Small intestine (tissue), 16 donors: ENCODE measurements at places on chromosomes 7 and 10.
A peak's percentile ranks its signal among the peaks of the same experiment; 100 is the strongest.

DNA sequence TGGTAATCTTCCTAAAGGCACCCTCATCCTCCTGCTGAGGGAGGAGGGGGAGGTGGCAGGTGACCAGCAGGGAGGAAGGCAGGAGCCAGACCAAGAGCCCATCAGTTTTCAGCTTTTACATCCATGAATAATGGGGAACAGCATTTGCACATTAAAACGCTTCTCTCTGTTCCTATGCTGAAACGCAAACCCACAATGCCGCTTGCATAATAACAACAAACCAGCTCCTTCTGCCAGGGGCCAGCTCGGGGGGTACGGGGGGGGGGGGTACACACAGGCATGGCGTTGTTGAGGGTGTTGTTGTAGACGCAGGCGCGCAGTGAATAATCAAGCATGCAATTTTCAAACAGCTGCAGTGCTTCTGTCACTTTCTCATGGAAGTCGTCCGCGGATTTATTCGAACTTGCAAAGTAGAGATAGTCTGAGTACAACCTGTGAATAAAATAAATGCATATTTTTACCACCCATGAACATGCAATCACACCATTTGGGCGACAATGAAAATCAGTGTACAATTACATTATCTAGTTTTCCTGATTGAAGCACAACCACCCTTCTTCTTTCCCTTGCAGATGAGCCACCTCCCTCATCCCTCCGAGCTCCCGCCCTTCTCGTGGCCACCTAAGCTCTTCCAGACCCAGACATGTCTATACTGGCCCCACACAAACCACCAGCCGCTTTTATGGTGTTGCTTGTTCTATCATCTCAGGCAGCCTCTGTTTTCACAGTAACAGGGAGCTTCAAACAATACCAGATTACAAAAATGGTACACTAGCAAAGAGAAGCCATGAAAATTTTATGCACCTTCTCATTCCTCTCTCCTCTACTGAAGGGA is 72.2 kb downstream of the CHST15 start:
- no peak overlapping the region for H3K27ac ChIP-seq
- DNase-seq = no peak
- no peaks in the 10 kb centered on the region for H3K4me1 ChIP-seq
- H3K4me3 ChIP-seq = no peak overlapping the region

DNA sequence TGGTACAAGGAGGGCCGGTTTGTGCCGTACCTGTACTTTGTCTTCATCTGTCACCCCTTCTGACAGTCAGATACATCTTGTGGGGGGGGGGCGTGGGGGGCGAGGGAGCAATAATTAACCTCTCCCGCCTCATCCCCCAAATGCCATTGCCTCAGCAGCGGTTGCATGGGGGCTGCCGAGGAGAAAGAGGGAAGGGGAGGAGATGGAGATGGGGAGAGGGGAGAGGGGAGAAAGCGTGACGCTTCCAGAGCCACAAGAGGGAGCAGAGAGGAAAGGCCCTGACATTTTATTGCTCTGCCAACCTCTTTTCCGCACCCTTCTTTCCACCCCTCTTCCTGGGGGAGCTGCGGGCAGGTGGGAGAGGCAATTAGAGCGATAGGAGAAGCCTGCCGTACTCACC is 11.8 kb downstream of the KAZALD1 start:
- no peak for DNase-seq
- no peak overlapping the region for H3K4me3 ChIP-seq
- no peak overlapping the region for H3K27ac ChIP-seq

- no peaks in the 10 kb centered on the region for H3K27me3 ChIP-seq
- DNase-seq = peak; percentile 23
- no peak overlapping the region for H3K27ac ChIP-seq
- H3K36me3 ChIP-seq = no peaks in the 10 kb centered on the region
- H3K4me3 ChIP-seq = peak overlapping the region; percentile 61
- no peaks in the 10 kb centered on the region for H3K4me1 ChIP-seq
These were observed 480 bp downstream of the VPS50 start for GRCh38 chr7:93232673-93233018.

DNA sequence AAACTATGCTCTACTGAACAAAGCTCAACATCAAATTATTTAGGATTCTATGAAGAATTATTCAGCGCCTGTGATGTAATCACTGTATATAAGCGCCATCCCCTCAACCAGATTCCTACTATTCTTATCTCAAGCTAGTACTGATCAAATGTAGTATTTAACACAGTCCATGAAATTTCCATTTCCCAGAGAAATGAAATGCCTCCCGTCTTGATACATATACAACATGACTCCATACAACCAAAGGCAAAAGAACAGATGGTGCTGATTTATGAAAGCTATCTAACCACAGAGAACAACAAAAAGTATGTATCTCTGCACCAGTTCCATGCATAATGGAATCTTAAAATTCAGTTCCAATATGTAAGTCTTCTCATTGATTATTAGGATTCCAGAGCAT is 406.1 kb downstream of the PARD3 start:
- DNase-seq = no peak
- H3K4me3 ChIP-seq = no peak overlapping the region
- peaks cover 4% of the 10 kb centered on the region for H3K36me3 ChIP-seq
- no peak overlapping the region for H3K27ac ChIP-seq
- no peaks in the 10 kb centered on the region for H3K4me1 ChIP-seq

GRCh38 chr7:696812-697551 is 29.5 kb upstream of the DNAAF5 start:
- peaks cover 7% of the 10 kb centered on the region for H3K4me1 ChIP-seq
- no peak overlapping the region for H3K4me3 ChIP-seq
- H3K36me3 ChIP-seq = no peaks in the 10 kb centered on the region
- peak overlapping the region; percentile 32 for H3K27ac ChIP-seq
- DNase-seq = no peak

GRCh38 chr10:16820421-16820820 is 3.2 kb upstream of the RSU1 start:
- no peaks in the 10 kb centered on the region for H3K36me3 ChIP-seq
- no peak for DNase-seq
- no peak overlapping the region for H3K27ac ChIP-seq

- H3K27me3 ChIP-seq = no peaks in the 10 kb centered on the region
- H3K36me3 ChIP-seq = no peaks in the 10 kb centered on the region
- DNase-seq = no peak
- H3K4me3 ChIP-seq = no peak overlapping the region
- H3K27ac ChIP-seq = no peak overlapping the region
- no peaks in the 10 kb centered on the region for H3K4me1 ChIP-seq
These were observed 22.4 kb downstream of the DNAJC1 start for GRCh38 chr10:21981118-21981517.

DNA sequence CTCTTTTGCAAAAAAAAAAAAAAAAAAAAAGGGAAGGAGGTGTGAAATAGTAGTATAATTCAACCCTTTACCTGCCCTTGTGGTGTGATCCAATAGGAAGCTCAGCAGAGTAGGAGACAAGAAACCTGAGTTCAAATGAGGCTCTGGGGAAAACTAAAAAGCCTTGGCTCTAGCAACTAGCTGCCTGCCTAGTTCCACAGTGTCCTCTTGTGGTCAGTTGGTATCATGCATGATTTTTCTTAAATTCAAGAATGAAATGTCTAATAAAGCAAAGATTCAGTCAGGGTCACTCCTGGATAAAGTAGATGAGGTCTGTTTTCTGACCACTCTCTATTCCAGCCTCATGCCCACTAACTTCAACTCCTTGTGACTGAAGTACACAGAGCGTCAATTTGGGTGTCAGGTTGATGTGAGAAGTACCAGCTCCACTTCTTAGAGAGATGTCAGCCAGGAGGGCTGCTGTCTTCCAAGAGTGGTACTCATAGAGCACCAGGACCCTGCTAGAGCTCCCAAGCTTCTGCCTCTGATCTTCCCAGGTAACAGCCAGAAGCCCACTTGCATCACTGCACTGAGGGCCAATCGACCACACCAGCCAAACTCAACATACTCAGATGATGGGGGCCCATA is 10.5 kb downstream of the LSM5 start:
- no peaks in the 10 kb centered on the region for H3K36me3 ChIP-seq
- no peaks in the 10 kb centered on the region for H3K27me3 ChIP-seq
- H3K4me3 ChIP-seq = no peak overlapping the region
- H3K27ac ChIP-seq = no peak overlapping the region
- peak; percentile 48 for DNase-seq

DNA sequence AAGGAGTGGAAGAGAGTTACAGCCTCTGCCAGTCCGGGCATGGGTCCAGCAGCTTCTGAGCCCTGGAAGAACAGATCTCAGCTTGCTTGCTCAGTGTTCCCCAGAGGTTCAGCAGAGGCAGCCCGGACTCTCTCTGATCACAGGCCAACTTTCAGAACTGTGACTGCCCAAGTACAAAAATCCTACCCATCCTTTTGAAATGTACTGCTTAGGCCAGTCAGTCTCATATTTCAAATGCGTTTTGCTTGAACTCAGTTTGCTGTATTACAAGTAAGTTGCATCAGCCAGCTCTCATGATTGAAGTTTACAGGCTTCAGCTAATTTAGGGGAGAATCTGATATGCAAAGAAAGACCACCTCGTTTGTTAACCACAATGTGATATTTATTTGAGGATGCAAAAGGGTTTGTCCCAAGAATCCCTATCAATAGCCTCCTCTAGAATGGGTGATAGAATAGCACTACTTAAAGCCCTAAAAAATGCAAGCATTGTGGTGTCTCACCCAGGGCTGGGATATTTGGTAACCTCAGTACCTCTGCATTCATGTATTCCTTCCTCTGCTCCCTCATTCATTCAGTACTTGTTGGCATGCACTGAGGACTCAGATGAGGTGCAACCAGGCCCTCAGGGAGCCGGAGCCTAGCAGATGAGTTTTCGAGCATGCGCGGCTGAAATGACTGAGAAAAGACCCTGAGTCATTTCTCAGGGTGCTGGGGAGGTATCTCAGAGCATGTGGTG is 7.0 kb downstream of the AIMP2 start:
- H3K4me3 ChIP-seq = no peak overlapping the region
- H3K27ac ChIP-seq = no peak overlapping the region

DNA sequence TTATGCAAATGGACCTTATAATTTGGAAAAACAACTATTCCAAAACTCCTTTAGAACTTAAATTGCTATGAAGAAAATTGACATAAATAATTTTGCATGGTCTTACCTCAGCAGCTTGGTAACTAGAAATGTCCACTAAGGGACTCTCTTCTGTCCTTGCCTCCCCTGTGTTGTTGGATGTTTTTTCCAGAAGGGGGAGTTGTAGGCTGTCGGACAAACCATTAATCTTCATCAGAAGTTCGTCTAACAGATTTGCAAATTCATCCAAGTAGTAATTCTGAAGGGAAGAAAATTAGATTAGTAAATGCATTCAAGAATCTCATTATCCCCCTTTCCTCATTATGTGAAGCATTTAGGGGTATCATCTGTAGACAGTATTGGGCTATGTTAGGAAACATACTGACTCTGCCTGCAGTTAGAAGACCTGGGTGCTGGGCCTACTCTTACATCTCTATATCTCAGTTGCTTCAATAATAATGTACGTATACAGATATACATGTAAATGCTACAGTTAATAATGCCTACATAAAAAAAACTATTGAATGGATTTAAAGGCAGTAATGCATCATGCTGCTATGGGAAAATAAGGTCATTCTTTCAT is 155.6 kb downstream of the PKD1L1 start:
- no peak overlapping the region for H3K27ac ChIP-seq
- H3K4me1 ChIP-seq = peaks cover 2% of the 10 kb centered on the region
- no peaks in the 10 kb centered on the region for H3K36me3 ChIP-seq
- H3K4me3 ChIP-seq = no peak overlapping the region
- DNase-seq = peak; percentile 49

DNA sequence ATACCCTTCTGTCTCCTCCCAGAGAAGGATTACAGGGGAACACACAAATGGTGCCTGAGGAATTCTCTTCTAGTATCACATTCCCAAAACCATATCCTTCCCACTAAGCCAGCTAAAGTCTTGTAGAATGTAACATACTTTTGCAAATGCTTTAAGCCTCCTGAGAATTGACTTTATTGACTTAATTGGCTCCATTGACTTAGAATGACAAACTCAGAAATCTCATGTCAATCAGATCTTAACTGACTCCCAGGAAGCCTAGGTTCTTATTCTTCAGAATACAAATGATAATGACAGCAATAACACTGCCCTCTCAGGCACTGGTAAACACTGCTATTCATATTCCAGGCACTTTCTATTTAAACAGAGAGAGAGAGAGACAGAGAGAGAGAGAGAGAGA is 356.9 kb upstream of the PRKCQ start:
- no peaks in the 10 kb centered on the region for H3K4me1 ChIP-seq
- no peaks in the 10 kb centered on the region for H3K36me3 ChIP-seq
- no peaks in the 10 kb centered on the region for H3K27me3 ChIP-seq

DNA sequence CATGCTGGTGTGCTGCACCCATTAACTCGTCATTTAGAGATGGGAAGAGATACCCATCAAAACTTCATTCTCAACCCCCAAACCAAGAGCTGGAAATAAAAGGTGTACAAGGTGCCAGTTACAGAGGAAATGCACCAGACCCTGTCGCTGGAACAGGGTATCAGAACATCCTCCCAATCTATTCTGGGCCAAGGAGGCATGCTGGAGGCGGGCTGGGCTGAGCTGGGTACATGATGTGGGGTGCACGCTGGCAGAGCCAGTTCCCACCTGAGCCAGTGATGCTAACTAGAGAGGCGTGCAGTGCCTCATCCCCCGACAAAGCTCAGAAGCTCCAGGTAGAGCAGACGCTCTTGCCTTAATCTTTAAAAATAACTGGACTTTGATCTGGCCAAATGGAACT is 70.1 kb downstream of the NPSR1 start:
- H3K27ac ChIP-seq = no peak overlapping the region
- no peaks in the 10 kb centered on the region for H3K4me1 ChIP-seq
- no peaks in the 10 kb centered on the region for H3K36me3 ChIP-seq
- no peak overlapping the region for H3K4me3 ChIP-seq
- DNase-seq = no peak
- no peaks in the 10 kb centered on the region for H3K27me3 ChIP-seq

DNA sequence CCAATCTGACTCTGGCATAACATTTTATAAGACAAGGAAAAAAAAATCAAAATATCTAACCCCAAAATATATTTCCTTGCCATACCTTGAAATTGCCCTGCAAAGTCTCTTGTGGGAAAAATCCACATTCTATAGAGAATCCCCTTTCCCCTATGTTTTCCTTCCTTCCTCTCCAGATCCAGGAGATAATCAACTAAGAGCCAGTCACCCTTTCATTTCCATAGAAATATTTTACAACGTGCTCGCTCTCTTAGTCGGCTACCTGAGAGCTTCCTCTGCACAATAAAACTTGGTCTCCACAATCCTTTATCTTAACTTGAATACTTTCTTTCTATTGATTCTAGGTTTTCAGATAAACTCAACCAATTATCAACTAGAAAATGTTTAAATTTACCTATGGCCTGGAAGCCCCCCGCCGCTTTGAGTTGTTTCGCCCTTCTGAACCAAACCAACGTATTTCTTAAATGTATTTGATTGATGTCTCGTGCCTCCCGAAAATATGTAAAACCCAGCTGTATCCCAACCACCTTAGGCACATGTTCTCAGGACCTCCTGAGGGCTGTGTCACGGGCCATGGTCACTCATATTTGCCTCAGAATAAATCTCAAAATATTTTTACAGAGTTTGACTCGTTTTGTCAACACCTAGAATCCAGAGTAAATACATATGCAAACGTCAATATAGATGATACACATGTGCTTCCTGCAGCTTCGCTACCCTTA is 869 bp downstream of the PSAP start:
- H3K4me1 ChIP-seq = no peaks in the 10 kb centered on the region
- H3K36me3 ChIP-seq = no peaks in the 10 kb centered on the region
- H3K4me3 ChIP-seq = peak overlapping the region; percentile 90
- DNase-seq = peak; percentile 38
- H3K27me3 ChIP-seq = no peaks in the 10 kb centered on the region
